ENCODE measurements at places on chromosomes 16 and 17.

DNA sequence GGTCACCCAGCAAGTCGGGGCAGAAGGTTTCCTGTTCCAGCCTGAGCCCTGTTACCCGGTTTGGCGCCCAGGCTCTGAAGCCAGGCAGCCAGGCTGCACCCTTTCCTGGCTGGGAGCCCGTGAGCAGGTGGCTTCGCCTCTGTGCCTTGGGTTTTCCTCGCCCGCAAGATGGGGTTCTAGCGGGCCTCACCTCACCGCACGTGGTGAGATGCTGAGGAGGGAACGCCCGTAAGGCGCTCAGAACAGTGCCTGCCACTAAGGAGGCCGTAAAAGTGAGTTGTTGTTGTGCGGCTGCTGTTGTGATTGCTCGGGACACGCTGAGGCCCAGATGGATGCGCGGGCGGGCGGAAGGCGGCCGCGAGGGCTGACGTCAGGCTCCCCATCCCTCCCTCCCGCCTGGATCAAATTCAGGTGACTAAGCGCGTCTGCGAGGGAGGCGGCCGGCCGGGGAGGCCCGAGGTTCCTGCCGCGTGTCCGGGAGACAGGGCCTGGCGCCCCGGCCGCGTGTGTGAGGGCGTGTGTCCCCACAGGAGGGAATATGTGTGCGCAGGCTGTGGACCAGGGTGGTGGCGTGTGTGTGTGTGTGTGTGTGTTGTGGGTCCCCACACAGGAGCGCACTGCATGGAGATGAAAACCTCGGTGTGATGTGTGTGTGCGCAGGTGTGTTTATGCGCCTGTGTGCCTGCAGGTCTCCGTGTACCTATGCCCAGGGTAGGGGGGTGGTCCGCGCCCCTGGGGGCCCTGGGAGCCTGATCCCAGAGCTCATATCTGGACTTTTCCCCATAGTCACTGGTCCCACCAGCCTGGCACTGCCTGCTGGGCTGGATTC, 4.3 kb downstream of the CAMKK1 start:
- DNase-seq: no peak

DNA sequence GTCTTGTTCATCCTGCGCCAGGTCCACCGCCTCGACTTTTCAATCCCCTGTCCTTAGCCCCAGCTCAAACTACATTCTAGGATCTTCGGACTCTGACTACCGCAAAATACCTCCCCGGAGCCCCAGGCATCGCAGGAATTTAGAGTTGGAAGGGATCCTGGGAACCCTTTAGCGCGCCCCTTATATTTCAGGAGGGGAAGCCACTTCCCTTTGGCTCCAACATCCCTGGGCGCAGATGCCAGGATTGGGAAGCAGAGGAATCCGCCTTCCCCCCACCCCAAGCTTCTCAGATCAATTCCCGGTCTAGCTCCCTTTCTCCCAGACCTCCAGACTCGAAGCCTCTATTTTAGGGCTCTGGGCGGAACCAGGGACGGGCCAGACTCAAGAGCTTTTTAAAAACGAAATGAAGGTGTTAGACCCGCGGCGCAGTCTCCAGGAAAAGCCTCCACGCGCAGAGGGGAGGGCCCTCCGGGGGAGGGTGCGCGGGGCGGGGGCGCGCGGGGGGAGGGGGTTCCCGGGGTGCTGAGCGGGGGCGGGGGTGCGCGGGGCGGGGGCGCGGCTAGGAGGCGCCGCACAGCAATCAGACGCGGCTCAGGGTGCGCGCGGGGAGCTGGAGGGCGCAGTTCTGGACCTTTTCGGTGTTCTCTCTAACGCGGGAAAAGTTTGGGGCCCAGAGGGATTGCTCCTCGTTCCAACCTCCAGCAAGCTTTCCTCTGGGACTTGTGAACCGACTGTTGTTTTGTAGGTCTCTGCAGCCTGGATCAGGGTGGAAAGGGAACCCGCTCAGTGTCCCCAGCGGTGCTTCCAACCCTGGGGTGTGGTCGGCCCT, 1.6 kb downstream of the AHSP start:
- DNase-seq: no peak

- no peak for DNase-seq
Measured at GRCh38 chr17:49505854-49506253, 10.8 kb downstream of the NGFR start.

- no peak for DNase-seq
Measured at GRCh38 chr17:34220752-34221395, 34.2 kb upstream of the CCL2 start.

GRCh38 chr17:79132271-79133064, 57.8 kb downstream of the ENGASE start:
- no peak for DNase-seq

DNA sequence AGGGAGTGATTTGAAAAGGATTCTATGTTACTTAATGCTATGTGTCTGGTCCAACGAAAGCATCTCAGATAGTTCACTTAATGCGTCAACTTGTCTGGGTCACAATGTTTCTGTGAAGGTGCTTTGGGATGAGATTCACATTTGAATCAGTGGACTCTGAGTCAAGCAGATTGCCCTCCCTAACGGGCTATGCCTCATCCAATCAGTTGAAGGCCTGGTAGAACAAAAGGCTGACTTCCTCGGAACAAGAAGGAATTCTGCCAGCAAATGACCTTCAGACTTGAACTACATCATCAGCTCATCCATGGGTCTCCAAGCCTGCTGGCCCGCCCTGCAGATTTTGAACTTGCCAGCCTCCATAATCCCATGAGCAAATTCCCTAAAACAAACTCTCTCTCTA, 15.2 kb downstream of the EMP2 start:
- no peak for DNase-seq

GRCh38 chr16:19744670-19745069, 26.6 kb downstream of the IQCK start:
- DNase-seq: no peak

GRCh38 chr16:982145-983043, 824 bp downstream of the SOX8 start:
- no peak for DNase-seq

- DNase-seq: no peak
Measured at GRCh38 chr16:16881814-16882213, 502.9 kb downstream of the NPIPA7 start.

DNA sequence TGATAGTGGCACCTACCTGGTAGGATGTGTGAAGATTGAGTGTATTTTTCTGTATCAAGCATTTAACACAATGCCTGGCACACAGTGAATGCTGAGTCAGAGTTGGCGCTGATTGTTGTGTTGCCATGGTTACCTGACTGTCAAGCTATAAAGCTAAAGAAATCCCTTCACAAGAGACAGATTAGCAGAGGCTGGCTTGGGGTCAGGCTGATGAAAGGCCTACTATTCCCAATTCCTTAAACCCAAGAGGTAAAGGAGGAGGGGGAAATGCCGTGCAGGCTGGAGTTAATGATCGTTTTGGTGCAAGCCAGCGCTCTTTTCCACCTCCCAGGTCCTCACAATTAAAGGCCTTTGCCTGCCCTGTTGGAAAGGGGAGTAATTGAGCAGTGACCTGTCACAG, 5.9 kb downstream of the CLEC19A start:
- no peak for DNase-seq

DNA sequence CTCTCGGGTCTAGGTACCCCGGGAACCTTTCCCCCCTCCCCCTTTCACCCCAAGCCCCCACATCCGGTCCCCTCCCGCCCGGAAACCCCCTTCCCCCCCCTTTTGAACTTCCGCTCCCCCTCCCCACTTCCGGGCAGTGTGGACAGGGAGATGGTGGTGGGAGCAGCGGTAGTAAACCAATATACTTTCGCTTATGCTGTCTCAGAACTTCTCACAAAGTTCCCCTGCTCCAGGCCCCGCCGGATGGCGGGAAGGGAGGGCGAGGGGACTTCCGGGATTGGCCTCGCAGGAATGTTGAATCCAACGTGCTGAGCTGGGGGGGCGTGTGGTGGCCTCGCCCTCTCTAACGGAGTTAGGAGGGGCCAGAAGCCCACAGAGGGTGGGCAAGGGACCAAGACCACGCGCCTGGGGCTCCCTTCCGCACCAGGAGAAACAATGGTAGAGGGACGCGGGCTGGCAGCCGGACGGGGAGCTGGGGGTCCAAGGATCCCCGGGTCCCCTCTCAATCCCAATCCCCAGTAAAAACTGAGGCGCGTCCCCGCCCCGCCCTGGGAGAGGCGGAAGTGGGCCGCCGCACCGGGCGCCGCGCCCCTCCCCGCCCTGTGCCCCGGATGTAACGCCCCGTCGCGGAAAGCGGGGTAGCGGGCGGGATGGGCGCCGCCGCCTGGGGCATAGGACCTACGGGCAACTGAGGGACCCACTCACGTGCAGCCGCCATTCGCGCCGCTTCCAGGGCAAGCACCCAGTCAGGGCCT, 742 bp downstream of the PFN1 start:
- no peak for DNase-seq

DNA sequence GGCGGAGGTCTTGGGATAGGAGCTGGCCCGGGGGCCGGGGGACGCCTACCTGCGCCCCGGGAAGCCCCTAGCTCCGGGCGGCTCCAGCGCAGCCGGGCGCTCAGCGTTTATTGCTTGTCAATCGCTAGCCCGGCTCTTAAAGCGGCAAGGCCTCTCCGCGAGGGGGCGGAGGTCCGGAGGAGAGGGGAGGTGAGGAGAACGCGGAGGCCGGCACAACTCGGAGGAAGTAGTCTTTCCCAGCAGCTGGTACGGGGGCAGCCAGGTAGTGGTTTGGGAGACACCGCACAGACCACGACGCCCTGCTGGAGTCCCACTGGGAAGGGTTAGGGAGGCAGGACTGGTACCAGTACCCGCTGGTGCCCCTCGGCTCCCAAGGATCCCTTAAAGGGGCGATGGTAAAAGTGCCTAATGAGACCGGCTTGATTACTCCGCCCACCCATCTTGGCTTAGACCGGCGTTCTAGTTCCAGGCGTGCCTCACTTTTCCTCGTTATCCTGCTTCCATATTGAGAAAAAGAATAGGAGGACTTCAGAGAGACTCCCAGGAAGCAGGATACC, at the start of gene MPP2:
Gene MPP2, minus strand, starts transcription at position 112 of the 557 bp plus-strand sequence. CDS start 3,076 bp downstream, outside the sequence.
- DNase-seq: no peak

- no peak for DNase-seq
Measured at GRCh38 chr17:728911-729310, 3.5 kb upstream of the TLCD3A start.

GRCh38 chr16:17850581-17851250, 380.0 kb upstream of the XYLT1 start:
- no peak for DNase-seq

GRCh38 chr16:19135201-19135842, 21.6 kb downstream of the ITPRIPL2 start:
- DNase-seq: no peak

- no peak for DNase-seq
Measured at GRCh38 chr16:11687601-11688519, 19.6 kb downstream of the SNN start.

GRCh38 chr17:65552214-65552613, 9.2 kb downstream of the AXIN2 start:
- DNase-seq: no peak

GRCh38 chr17:75109046-75109406, 743 bp upstream of the ARMC7 start:
- DNase-seq: no peak

- no peak for DNase-seq
Measured at GRCh38 chr16:89823087-89823823, 5.0 kb upstream of the SPIRE2 start.

DNA sequence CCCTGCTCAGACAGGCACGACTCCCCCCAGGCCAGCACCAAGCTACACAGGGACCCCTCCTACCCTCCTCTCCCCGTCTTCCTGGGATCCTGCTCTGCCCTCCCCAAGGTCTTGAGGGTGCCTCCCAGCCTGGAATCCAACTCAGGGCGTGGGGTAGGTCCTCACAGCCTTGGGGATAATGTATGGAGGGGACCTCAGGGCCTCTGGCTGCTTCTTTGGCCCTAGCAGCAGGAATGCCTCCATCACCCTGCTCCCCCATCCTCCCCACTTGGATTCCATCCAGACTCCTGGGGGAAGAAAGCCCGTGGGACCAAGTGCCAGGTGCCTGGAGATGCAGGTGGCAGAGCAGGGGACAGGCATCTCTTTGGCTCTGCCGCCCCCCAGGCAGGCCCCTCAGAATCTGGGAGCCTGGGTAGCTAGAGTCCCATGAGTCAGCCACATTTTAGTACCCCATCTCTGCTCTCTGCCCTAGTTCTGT, 10.7 kb upstream of the STAC2 start:
- DNase-seq: no peak

GRCh38 chr17:61410141-61411010, 10.7 kb downstream of the TBX2 start:
- no peak for DNase-seq

DNA sequence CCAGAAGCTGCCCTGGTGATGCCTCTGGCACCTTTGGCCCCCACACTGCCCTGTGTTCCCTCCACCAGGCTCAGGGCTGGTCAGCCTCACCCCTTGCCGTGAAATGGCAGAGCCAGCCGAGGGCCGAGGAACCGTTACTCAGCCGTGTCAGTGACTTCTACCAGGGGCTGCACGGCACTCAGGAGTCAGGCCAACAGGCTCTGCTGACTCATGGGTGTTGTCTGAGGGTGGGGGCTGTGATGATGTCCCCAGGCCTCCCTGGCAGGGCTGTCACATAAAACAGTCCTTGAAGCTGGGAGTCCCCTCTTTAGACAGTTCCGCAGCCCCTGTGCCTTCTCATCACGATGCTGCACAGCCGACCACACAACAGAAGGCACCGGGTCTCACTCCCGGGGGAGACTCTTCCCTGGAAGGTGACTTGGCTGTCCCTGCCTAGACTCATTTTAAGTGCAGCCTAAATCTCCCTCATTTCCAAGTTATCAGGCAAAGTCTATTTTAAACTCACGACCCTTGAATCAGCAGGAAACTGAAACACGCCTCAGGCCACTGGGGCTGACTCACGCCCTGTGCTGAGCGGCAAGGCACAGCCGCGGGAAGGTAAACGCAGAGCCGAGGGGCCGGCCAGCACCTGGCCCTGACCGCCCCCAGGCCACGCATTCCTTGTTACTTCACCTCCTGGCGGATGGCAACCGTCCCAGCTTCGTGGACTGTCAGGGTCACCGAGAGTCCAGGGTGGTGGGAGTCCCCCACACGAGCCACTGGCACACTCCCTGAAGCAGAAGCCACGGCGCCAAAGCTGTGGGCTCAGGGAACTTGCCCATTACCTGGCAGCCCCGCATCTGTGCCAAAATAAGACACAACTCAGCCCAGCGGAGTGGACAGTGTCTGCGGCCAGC, 102.6 kb downstream of the ZNF778 start:
- no peak for DNase-seq

- DNase-seq: no peak
Measured at GRCh38 chr16:5072334-5073278, 963 bp downstream of the ALG1 start.

GRCh38 chr17:76865174-76865573, 3.0 kb upstream of the MGAT5B start:
- no peak for DNase-seq

GRCh38 chr17:46159686-46160085, 33.5 kb downstream of the KANSL1 start:
- no peak for DNase-seq

GRCh38 chr16:56797861-56798260, 67.1 kb upstream of the SLC12A3 start:
- DNase-seq: no peak

DNA sequence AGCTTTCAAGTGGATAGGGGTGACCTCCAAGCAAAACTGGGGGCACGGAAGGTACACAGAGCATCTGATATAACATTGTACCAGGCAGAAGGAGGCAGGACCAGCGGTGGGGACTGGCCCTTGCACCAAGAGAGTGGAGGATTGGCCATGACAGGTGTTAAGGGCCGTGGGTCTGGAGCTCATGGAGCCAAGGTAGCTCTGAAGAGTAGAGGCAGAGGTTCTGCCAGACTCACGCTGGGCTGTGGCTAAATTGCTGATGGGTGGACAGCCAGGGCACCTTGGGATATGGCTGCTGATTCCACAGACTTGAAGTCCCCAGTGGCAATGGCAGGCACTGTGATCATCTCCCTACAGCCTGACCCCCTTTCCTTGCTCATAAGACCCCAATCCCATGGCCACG, 65.9 kb upstream of the NKD1 start:
- no peak for DNase-seq

GRCh38 chr16:86403541-86404163, 106.7 kb upstream of the FOXF1 start:
- DNase-seq: no peak

Measured in GM18507 (cell line).